Activated CD4-positive, alpha-beta T cell treated with anti-CD3 and anti-CD28 coated beads for 36 hours (primary cell): ENCODE measurements at places on chromosomes 2 and 18.
A peak's percentile ranks its signal among the peaks of the same experiment; 100 is the strongest.

DNA sequence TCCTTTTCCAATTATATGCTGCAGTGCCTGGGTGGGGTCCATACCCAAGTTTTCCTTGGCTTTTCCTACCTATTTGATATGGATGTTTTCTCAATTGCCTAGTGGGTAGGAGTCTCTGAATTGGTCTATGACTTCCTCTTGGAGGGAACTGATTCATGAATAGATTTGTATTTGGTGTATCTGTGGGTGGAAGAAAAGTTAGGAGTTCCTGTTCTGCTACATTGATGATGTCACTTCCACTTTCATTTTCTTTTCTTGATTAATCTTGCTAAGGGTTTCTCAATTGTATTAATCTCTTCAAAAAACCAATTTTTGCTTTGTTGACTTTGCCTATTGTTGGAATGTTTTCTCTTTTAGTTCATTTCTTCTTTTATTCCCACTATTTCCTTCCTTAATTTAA is 37.4 kb upstream of the SLC9A2 start:
- DNase-seq, result no peak

DNA sequence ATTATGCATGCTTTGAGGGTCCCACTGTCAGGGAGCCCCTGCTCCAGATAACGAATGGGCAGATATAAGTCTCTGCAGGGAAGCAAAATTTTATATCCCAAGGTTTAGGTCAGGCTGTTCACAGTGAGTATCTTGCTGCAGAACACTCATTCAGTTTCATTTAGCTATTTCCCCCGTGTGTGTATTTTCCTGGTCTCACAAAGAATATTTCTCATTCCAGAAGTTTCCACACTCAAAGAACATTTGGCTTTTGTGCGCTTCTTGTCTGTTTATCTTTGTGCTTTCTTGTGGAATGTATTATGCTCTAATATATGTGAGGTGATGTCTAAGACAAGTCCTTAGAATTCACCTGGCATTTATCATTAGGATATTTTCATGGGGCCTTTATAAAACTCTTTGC is 140.4 kb upstream of the MMADHC start:
- no peak for DNase-seq

- no peak for DNase-seq
Measured at GRCh38 chr2:183665425-183665824, 541.2 kb downstream of the NUP35 start.

DNA sequence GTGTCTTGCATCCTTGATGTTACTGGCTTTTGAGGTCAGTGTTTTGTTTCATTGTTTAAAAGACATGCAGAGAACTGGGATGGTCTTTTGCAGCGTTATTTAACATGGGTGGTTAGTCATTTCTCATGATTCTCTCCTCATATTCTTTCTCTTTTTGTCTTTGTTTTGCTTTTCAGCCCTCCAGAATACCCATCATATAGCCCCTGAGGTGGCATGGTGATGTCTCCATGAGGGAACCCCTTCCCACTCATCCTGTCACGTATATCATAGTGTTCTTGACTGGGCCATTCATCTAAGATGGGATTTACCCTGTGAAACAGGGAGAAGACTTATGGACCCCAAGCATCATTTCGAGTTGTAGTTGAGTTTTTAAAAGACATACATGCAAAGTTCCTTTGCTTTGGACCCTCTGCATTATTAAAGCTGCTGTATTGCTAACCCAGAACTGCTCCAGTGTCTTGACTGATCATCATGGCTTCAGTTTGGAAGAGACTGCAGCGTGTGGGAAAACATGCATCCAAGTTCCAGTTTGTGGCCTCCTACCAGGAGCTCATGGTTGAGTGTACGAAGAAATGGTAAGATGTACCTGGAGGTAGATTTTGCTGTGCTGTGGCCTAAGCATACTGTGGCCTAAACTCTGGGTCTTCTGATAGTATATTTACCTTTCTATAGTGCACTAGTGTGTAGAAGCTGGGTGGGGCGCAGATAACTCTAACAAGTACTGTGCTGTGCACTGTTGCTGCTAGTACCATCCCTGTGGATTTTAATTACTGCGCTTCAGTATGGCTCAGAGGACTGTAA is 1.4 kb downstream of the EHBP1 start:
- no peak for DNase-seq

DNA sequence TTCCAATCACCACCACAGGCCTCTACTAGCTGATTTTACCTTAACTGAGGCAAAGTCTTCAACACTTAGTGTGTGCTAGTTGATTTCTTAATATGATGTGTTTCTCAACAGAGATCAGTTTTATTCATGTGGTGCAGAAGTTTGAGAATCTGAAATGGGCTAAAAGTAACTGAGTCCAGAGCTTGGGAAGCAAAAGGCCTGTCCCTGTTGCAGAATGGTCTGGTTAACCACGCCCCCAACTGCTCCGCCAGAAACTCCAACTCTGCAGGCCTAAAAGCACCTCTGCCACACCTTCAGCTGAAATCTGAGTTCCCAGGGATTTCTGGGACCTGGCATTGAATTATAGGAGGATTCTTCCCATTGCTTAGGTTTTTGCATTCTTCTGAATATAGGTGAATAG is 44.9 kb downstream of the TWIST2 start:
- DNase-seq, result no peak

GRCh38 chr2:236545814-236546480 is 23.7 kb upstream of the ACKR3 start:
- DNase-seq, result peak; percentile 52

DNA sequence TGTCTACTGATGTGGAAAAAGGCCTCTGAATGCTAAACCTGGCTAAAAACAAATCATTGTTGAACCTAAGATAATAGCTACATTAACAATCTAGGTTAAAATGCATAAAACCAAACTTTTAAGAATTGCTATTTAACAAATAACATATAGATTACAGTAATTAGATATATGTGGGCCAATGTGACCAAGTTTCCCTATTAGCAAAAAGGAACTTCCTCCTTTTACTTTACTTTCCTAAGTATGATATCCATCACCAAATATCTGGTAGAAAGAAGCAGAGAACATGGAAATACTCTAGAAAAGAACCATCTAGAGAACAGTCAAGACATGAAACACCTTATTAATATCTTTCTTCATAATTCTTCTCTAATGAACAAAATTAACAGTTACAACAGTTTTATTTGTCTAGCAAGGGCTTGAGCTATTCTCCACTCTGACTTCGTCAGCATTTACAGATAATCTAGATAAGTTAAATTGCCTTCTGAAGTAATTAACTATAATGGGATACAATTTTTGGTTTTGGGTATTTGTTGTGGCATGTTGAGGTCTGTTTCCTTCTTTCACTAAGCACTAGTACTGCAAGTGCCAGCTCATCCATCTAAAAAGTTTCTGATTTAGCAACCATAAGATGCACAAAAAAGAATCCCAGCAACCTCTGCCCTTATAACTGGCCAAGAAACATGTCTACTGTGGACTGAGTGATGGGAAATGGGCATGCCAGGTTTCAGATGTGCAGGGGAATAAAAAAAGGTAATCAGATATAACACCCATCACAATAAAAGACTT is 53.3 kb downstream of the MEMO1 start:
- no peak for DNase-seq

GRCh38 chr18:75127143-75128021 is 81.6 kb downstream of the PTGR3 start:
- DNase-seq, result no peak

DNA sequence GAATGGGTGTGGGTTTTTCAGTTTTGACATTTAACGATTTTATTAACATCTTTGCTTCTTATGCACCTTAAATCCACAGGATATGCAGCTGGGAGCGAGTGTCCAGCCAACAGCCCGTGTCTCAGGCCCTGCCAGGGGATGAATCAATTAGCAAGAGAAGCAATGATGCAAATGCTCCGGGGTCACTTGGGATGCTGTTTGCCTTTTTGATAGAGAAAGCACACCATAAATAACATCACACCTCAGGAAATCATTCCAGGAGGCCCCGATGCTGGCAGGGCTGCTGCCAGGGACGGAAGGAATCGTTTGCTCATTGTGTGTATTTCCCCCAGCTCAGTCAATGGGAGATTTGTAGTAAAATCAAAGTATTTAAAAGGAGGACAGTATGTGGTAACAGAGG is 394.0 kb upstream of the HNRNPA3 start:
- DNase-seq, result no peak

DNA sequence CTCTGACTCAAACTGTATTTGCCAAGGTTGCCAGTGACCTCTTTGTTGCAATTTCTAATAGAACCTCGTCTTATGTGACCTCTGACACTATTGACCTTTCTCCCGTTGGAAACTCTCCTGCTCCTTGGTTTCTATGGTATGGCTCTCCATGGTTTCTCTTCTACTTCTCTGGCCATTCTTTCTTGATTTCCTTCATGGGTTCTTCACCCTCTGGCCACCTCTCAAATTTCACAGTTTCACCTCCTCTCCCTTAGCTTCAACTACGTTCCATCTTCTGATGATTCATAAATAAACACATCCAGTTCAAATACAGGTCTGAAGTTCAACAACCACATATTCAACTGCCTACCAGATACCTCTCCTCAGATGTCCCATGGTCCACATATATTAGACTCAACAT is 109.5 kb downstream of the CACNB4 start:
- no peak for DNase-seq

DNA sequence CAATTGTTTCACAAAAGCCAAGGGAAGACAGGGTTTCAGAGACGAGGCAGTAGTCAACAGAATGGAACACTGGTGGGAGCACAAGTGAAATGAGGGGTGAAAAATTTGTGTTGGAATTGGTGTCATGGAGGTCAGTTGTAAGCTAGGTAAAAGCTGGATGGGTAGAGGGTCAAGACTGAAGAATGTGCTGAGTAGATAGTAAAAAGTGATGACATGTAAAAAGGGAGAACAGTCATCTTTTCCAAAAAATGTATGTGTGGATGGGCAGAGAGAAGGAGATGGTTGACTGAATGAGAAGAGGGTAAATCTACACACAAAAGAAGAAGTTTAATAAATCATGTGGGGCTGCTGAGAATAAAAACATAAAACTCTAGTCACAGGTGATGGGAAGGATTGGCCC is 92.7 kb upstream of the COL3A1 start:
- no peak for DNase-seq

DNA sequence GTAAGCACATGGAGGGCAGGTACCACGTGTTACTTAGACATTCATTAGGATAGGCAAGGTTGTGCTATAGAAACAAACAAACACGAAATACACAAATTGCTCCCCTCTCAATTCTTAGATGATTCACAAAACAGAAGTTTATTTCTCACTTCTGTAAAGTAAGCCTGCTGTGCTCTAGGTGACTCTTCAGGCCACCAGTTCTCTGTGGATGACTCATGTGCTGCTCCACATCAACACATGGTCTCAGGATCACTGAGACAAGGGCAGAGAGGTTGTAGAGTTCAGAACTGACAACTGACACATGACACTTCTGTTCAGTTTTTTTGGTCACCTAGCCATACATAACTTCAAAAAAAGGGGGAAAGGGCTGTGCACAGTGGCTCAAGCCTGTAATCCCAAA is 70.6 kb downstream of the DAW1 start:
- peak; percentile 5 for DNase-seq

GRCh38 chr2:38077431-38077769 is 1.4 kb upstream of the CYP1B1 start:
- DNase-seq, result no peak

DNA sequence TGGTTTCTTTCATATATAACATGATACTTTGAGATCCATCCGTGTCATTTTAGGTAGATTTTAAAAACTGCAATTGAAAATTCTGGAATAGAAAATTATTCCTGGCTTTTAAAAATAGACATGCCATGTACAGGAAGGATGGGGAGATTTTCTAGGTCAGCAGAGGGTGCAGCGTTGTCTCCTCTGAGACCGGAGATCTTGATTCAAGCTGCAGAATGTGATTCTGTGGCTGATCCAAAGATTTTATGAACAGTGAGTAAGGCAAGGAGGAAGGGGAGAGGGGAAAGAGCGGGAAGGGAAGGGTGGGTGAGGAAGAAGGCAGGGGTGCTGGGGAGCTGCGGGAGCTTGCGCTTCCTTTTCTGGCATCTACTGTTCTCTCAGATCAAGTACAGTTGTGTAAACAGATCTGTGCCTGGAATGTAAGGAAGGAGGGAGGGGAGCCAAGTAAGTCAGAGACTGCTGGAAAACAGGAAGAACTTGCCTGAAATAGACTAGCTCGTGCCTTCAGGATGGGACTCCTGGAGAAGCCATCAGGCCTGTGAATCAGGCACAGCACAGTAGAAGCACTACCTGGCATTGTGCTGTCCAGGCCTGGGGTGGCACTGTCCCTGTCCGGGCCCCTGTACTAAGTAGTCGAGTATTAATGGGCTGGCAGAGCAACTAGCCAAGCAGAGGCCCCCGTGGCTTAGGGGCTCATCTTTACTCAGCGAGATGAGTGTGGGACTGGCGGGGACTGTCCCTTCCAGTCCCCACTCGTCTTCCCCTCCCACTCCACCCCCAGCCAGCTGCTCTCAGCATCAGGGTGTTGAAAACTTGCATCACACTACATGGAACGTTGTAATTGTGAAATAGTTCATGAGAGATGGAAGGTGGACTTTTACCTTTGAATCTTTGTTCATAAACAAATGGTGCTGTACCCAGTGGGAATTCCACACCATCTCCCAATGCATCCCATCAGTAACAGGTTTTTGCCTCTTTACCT is 163.5 kb downstream of the UXS1 start:
- DNase-seq, result peak; percentile 78

DNA sequence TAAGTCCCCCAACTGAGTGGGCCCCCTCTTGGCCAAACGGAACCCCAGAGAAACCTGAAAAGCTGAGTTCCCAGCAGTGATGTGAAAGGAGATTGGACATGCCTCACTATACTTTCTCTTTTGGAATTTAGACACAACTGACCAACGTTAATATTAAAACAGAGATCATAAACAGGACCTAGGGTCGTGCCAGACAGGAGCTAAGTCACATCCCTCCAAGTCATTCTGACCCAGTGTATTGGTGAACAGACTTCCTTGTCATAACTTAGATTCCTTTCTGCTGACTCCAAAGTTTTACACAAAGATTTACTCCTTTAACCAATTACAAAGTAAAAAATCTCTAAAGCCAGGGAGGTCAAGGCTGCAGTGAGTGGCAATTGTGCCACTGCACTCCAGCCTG is 46.9 kb downstream of the UXS1 start:
- DNase-seq, result no peak

DNA sequence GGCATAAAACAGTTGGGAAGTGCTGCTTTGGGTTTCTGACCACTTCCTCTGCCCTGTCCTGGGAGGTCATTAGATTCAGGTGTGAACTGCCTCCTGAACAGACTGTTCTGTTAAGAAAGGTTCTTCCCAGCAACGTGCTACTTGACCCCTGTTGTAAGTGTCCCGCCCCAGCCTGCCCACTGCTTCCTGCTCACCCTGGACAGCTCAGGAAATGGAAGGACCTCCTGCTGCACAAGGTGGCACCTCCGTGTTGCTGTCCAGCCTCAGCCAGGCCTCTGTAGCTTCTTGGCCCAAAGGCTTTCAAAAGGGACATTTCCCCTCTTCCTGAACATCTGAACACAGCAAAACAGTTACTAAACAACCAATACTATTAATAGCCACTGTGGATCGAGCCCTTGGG is 5.3 kb downstream of the TOGARAM2 start:
- no peak for DNase-seq
